ENCODE measurements at places on chromosomes 5 and 9.
A peak's percentile ranks its signal among the peaks of the same experiment; 100 is the strongest.

GRCh38 chr5:179051784-179052183 lies 8.4 kb upstream of the ZNF354C start:
- no peak for DNase-seq

GRCh38 chr5:75054134-75054930 lies 2.0 kb upstream of the GCNT4 start:
- no peak for DNase-seq

GRCh38 chr9:35906923-35907699 lies 1.1 kb downstream of the HRCT1 start:
- DNase-seq = no peak

- no peak for DNase-seq
Measured at GRCh38 chr5:116658141-116658540, 83.5 kb upstream of the SEMA6A start.

- DNase-seq = no peak
Measured at GRCh38 chr5:17852740-17853139, 218.5 kb downstream of the TAF11L14 start.

- no peak for DNase-seq
Measured at GRCh38 chr5:119524485-119524884, 72.2 kb downstream of the HSD17B4 start.

DNA sequence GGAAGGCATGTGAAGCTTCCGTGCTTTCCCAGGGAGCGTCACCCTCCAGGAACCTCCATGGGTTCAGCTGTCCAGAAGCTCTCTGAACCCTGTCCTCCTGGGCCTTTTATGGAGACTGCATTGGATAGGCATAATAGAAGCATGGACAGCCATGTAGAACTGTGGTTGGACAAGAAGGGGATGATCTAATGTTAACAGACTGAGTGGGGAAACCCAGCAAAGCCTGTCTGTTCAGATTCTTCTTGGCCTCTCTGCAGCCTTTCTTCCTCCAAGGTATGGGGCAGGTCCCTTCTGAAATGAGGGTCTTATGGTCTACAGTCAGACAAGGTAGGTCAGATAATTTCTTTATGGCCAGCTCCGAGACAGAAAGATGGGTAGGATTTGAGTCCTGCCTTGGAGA lies 59.1 kb upstream of the CTNNA1 start:
- no peak for DNase-seq

- DNase-seq = no peak
Measured at GRCh38 chr5:99543841-99544240, 615.0 kb upstream of the CHD1 start.

- DNase-seq = no peak
Measured at GRCh38 chr9:127904561-127905003, 5.2 kb upstream of the ST6GALNAC6 start.

DNA sequence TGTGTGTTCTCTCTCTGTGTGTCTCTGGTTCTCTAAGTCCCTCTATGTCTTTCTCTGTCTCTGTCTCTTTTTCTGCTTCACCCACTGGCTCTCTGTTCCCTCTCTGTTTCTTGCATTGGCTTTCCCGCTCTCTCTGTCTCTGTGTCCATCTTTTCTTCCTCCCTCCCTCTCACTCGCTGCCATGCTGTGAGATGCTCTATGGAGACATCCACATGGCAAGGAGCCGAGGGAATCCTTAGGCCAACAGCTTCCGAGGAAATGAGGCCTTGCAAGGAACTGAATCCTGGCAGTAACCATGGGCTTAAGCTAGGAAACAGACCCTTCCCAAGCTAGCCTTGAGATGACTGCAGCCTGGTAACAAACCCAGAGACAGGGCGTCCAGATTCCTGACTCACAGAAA lies 117.3 kb downstream of the BRINP1 start:
- DNase-seq = no peak

- DNase-seq = no peak
Measured at GRCh38 chr5:80995908-80996307, 35.7 kb downstream of the RASGRF2 start.

DNA sequence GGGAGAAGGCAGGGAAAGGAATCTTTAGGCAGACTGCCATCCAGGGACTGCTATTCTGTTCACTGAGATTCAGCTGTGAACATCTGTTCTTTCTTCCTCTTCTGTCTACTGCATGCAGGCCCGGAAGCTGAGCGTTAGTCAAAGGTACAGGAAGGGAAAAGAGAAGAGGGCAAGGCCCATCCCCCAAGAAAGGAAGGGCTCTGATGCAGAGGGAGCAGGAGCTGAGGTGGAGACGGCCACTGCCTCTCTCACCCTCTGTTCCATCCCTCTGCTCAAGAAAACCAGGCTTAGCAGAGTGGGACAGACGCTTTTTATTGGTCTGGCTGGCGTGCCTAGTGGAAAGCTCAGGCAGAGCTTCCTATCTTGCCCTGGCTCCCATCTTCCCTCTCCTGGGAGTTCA lies 57.6 kb downstream of the PFDN1 start:
- no peak for DNase-seq

DNA sequence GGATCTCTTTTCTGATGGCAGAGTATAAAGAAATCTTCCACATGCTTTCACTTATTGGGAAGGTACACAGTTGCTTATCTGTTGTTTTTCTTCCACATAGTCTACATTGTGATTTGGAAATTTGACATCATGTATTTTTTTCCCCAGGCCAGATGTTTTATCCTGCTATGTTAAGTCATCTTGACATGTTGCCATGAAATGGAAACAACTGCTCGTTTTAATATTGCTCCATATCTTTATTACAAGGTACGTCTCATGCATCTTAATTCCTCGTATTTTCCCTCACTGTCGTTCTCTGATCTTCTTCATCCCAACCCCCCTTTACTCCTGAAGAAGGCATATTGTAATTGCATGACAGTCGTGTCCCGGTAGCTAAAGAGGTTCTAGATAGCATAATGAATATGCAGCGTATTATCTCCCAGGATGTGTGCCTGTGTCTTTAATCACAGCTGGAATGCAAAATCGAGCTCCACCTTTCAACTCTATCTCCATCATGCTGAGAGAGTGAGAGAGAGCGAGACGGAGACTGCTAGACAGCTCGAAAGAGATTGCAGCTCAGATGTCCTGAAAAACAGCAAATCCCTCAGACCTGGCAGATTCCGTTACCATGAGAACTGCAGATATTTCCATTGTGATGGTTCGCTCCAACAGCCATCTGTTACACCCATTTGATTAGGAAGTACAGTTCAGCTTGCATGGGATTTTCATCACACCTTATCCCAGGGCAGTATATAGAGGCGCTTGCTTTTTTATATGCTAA lies 281.7 kb downstream of the TMEM38B start:
- no peak for DNase-seq

DNA sequence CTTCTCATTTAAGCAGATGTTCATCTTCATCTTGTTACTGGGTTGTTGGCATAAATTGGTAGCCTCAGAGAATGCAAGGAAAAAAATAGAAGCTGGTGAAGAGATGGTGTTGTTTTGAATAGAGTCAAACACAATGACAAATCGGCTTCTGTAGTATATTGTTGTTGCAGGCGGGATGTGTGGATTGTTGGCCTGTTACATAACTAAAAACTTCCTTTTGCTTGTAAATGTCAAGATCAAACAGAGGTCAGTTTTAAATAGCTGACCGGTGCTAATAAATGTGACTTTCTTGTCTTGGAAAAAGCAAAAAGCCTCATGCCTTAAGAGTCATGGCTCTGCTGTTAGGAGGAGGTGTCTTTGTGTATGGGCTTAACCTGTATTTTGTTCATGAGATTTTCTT lies 59.2 kb downstream of the CCDC192 start:
- no peak for DNase-seq

DNA sequence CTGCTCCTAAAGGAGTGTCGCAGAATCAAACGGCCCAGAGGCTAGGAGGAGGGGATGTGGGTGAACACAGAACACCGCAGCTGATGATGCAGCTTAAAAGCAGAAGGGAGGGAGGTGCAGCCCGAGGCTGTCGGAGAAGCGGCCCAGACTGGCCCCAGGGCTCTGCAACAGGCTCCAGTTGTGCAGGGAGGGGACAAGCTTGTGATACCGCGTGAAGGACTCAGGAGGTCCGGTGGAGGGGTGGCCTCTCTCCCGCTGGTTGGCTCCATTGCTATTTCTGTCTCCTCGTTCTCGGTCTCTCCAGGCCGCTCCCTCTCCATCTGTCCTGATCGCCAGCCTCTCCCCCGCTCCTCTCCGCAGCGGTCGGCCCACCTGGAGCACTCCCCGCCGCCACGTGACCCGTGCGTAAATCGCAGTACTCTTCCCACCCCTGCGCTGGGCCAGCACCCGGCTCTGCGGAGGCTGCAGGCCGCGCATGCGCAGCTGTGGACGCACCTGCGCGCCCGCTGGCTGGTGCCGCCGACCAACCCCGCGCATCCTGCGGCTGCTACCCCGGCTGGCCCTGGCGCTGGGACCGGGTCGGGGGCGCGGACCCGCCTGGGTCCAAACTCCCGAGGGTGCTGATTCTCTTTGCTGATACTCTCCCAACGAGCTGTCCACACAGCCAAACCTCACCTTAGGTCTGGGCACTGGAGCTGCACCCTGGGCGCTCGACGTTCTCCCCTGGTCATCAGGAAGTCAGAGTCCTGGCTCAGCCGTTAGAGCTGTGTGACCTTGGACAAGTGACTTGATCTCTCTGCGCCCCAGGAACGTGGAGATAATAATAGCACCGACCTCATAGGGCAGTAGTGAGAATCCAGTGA lies 3.7 kb upstream of the STXBP1 start:
- DNase-seq = peak; percentile 89

DNA sequence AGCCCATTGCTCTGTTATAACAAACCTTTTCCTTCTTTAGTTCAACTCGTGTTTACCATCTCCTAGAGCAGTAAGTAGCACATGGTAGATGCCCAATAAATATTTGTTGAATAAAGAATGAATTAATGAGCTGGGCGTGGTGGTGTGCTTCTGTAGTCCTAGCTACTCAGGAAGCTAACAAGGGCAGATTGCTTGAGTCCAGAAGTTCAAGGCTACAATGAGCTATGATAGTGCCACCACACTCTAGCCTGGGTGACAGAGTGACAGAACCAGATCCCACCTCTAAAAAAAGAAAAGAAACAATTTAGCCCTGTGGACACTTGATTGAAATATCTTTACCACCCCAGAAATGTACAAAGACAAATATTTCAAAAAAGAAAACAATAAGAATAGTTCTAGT lies 14.6 kb upstream of the PAM start:
- DNase-seq = no peak

- no peak for DNase-seq
Measured at GRCh38 chr9:6449645-6450044, 36.6 kb downstream of the UHRF2 start.

DNA sequence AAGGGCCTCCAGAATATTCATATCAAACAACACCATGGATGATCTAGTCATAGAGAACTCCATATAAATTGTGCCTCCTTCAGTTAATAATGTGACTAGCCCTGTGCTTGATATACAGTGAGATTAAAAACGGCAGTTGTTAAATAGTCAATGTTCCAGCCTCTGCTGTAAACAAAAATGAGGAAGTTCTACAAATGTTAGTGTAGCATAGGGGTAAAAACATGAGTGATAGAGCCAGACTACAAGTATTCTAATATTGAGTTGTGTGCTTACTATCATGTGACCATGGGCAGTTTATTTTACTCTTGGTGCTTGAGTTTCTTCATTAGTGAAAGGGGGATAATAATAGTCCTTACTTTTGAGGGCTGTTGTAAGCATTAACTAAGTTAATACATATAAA lies 43.3 kb upstream of the SLCO6A1 start:
- no peak for DNase-seq

DNA sequence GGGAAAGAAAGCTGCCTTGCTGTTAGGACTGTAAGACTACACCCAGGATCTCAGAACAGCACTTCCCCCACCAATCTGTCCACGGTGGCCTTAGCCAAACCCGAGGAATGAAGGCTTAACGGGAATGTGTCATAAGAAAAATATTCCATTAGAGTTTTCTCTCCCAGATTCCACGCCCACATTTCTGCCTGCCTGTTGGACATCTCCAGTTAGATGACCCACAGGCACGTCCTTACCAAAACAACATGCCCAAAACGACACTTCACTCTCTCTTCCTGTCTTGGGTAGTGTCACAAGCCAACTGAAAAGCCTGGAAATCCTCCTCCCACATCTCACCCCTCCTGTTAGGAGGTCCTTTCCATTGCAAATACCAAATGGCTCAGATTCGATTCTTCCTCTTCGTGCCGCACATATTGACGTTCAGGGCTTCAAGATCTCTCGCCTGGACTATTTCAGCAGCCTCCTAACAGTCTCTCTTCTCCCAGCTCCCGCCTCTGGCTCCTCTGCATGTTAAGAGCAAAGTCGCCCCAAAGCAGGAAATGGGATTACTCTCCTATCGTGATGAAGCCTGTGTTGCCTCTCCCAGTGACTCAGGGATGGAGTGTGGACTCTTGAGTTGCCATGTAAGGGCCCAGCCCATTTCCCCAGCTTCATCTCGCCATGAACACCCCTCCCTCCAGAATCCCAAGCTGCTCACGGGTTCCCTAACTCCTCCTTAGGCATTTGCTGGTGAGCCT lies 159.3 kb downstream of the NR3C1 start:
- no peak for DNase-seq

- DNase-seq = no peak
Measured at GRCh38 chr5:142032150-142032549, 19.3 kb upstream of the GNPDA1 start.

GRCh38 chr9:89046832-89047231 lies 55.6 kb downstream of the S1PR3 start:
- DNase-seq = no peak

DNA sequence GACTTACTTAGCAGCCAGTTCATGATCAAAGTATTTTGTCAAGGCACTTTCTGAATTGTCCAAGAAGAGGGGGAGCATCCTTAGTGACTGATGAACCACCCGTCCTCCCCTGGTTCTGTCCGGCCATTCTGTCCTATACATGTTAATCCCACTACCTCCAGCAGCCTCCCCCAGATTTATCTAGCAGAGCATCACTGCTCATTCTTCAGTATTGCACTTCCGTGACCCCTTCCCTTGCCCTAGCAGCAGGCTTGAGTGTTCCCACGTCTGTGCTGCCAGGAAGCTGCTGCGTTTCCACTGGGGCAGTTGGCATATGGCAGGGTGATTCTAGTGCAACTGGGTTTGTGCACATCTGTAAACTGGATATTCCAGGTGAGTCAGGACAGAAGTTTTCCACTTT lies 4.5 kb downstream of the GLDC start:
- no peak for DNase-seq

DNA sequence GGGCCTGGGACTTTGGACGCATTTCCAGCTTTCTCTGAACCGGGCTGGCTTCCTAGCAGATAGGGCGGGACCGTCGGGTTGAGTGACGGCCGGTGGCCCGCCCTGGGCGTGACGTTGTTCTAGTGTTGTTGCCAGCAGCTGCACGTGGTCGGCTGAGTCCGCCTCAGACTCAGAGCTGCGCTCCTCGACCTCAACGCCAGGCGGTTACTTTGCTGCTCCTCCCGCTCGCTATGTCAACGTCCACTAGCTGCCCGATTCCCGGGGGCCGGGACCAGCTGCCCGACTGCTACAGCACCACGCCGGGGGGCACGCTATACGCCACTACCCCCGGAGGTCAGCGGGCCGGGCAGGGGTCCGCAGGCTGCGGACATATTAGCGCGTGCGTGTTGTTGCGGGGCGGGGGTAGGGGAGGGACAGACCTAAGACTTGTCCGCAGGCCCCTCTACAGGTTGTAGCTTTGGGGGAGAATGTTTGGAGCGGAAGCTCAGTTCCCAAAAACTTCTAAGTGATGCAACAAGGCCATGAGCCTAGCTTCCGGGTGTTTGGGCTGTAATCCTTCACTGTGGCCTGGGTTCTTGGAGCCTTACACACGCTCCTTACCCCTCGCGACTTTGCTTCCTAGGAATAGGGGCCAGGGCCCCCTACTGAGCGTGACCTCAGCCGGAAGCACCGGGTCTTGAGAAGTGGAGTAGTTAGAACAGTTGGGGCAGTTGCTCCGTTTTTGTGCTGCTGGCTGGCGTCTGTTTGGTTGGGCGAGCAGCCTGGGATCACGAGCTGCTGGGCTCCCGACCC lies at the start of gene EIF4EBP3:
TSS of gene EIF4EBP3 (plus strand) at position 155 of the 792 bp plus-strand sequence. CDS start at position 231, 76 bp downstream.
- no peak for DNase-seq
